ENCODE measurements at places on chromosomes 6 and 20.

- no peak for DNase-seq
These were observed 649.4 kb downstream of the HDGFL1 start for GRCh38 chr6:23218751-23219150.

- DNase-seq = no peak
These were observed 930.8 kb downstream of the QKI start for GRCh38 chr6:164345327-164345726.

DNA sequence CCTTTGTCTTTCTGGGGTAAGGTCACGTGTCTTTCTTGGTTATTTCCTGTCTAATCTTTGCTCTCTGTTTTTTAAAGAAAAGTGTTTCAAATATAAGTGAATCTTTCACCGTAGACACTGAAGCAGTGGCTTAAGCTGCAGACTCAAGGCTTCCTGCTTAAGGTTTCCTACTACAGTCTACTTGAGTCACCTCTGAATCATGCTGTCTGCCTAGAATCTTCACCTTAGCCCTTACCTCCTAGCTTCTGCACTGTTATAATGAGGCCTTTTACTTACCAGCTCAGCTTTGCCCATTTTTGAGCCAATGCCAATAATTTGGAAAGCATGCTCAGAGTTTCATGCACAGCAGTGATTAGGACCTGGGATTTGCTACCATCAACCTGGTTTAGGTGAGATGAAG lies 30.6 kb downstream of the ADGRF4 start:
- no peak for DNase-seq

DNA sequence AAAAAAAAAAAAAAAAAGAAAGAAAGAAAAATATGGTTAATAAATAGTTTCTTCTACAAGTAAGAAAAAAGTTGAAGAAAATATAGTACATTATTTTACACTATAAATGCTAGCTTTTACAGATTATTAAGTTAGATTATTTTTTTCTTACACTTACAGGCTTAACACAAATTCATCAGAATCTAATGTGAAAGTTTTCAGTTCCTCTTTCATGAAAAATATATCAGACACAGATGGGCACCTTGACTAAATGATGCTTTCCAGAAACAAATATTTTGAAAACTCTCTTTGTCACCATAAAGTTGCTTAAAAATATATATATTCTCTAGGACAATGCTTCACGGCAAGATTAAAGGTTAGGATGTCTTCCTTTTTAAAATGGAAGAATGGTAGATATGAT lies 321.8 kb upstream of the HSF2 start:
- DNase-seq = no peak

- no peak for DNase-seq
These were observed 78.3 kb downstream of the ZDHHC14 start for GRCh38 chr6:157459327-157459726.

- no peak for DNase-seq
These were observed 255.6 kb downstream of the KHDC1L start for GRCh38 chr6:72969666-72970065.

DNA sequence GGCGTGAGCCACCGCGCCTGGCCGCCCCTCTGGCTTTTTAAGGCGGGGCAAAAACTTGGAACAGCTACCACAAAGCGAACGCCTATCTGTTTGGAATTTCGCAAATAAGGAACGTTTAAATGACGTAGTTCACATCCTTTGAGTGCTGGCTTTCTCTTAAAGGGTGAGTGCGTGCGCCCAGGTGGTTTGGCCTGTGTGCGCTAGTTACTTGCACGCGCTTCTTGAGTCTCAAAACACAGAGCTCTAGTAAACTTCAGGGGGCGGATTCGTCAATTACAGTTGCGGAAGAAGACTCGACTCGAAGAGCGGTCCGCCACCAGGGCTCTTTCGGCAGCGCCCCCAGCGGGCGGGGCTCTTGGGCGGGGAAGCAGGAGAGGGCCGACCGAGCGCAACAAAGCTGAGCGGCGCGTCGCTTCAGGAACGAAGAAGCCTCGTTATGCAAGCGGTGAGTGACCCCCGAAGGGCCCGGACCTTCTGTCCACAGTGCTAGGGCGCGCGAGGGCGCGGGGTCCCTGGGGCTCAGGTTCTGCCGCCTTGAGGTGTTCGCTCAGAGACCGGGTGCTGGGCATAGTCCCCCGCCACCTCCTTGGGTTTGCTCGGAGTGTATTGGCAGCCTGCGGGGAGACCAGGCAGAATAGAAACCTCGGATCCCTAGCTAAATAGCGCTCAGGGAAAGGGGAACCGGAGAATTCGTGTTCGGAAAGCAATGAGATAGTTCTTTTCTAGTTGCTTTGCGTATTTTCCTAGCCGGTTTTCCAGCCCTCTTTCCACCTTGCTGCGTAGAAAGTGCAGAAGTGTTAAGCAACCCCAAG lies at the start of gene SYCP2L:
SYCP2L (plus strand) TSS at position 362 of the 812 bp plus-strand sequence; CDS start at position 437, 75 bp downstream.
- no peak for DNase-seq

GRCh38 chr6:36986704-36987047 lies 680 bp upstream of the MTCH1 start:
- DNase-seq = no peak

GRCh38 chr6:125116710-125117109 lies 36.9 kb upstream of the TPD52L1 start:
- no peak for DNase-seq

DNA sequence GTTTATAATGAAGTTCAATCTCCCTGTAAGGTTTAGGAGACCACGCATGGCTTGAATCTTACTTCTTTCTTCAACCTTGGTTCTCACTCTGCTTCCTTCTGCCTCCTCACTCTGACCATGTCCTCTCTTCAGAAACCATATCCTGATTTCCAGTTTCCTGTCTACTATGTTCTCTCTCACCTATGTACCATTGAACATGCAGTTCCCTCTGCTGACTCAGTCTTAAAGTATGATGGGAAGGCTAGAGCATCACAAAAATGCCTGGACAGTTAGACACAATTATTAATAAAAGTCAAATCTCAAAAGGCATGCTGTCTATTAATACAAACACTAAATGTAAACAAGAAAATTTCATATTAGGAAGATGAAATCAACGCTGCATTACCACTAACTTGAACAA lies 151.6 kb downstream of the PRKN start:
- DNase-seq = no peak

DNA sequence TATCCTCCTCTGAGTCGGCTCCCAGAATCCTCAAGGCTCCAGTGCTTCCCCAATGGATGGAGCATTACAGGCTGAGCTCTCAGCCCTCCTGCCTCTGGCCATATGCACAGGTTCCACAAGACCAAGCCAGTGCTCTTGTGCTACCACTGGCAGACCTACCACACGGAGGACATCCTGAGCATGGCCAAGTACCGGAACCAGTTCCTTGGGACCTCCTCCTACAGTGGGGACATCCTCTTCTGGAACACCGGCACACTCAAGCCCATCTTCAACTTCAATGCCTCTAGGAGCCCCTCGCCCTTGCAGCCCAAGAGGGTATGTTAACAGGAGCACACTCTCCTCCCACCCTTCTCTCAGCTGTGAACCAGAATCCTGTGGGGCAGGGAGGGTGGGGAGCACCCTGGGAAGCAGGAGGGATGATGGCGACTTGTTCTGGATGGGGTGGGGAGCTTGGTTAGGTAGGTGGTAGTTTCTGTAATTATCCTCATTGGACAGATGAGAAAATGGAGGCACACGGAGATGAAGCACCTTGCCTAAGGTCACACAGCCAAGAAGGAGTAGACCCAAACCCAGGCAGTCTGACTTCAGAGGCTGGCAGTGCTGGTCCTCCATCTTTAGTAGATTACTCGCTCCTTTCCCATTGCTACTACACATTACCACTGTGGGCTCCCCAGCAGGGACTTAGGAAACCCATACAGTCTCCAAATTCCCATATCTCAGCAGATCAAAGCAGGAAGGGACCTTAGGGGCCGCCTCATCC lies 58.6 kb downstream of the EFCAB8 start:
- DNase-seq = no peak

DNA sequence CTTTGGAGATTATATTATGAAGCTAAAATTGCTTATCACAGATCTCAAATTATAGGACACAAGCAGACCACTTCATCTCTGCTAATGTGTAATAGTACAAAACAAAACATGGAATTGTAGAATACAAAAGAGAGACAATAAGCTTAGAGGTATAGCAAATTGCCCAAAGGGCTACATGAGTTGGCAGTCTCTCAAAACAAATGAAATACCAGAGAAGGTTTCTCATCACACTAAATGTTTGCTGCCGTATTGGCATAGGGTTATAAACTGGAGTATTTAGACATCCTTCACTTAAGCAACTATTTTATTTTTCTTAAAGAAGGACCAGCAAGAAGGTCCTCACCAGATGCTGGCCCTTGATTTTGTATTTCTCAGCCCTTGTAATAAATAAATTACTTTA lies 5.9 kb upstream of the EYA4 start:
- DNase-seq = no peak

GRCh38 chr6:167161851-167162467 lies 4.2 kb upstream of the GPR31 start:
- DNase-seq = no peak
